ENCODE measurements at places on chromosomes 13 and 19.

DNA sequence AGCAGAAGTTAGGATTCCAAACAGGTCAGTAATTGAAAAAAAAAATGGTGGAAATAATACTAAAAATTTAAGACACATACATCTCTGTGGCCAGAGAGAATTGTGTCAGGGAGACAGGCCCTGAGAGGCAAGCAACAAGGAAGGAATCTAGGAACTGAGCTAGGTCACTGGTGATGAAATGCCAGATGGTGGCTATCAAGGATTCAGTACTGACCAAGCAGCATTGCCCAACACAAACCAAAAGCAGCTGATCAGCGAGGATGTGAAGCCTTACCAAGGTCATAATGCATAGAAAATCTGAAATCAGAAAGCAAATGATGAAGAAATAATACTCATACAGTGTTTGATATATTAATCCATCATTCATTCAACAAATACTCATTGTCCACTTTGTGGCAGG, 905.0 kb downstream of the GPC5 start:
- no peak for DNase-seq

GRCh38 chr13:50285283-50285682, 270.0 kb downstream of the KCNRG start:
- DNase-seq: no peak

- DNase-seq: peak; percentile 39
These were observed 15.7 kb downstream of the ZNF808 start for GRCh38 chr19:52542984-52543664.

DNA sequence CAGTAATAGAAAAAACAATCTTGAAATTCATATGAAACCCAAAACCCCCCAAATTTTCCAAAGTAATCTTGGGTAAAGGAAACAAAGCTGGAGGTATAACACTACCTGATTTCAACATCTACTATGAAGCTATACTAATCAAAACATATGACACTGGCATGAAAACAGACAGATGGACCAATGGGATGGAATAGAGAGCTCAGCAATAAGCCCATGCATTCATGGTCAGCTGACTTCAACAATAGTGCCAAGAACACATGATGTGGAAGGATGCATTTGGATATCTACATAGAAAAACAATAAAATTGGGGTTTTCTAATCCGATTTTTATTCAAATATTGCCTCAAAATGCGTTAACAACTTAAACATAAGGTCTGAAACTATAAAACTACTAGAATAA, 32.2 kb upstream of the ZNF766 start:
- no peak for DNase-seq

- peak; percentile 11 for DNase-seq
These were observed at the start of gene F10 for GRCh38 chr13:113122550-113123225. TSS of gene F10 (plus strand) at chr13:113122799. CDS start at chr13:113122856, 57 bp downstream.

DNA sequence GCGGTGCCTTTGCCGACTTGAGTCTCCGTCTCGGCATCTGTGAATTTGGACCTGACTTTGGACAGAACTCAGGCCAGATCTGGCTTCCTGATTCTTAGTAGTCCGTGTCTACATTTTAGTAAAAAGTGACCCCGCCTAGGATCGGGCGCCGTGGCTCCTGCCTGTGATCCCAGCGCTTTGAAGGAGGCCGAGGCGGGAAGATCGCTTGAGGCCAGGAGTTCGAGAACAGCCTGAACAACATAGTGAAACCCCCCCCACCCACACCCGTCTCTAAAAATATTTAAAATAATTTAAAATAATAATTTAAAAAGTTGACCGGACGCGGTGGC, 849 bp upstream of the TCF3 start:
- no peak for DNase-seq

GRCh38 chr19:48454150-48454730, 1.1 kb upstream of the KCNJ14 start:
- DNase-seq: no peak

DNA sequence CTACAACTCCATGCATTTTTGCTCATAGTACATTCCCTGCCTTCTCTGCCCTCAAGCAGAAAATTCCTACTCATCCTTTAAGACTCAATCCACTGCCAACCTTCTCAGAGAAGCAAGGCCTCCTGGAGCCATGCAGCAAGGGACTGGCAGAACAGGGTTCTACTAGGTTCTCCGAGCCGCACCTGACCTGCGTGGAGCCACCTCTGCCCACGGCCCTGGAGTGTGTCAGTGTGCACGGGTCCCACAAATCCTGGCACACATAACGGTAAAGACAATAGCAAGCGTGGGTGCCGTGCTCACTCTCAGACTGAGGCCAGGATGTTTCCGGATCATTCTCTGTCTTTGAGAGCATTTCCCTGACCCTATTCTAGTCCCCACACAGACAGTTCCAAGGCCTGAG, 30.0 kb downstream of the SOX1 start:
- DNase-seq: no peak

DNA sequence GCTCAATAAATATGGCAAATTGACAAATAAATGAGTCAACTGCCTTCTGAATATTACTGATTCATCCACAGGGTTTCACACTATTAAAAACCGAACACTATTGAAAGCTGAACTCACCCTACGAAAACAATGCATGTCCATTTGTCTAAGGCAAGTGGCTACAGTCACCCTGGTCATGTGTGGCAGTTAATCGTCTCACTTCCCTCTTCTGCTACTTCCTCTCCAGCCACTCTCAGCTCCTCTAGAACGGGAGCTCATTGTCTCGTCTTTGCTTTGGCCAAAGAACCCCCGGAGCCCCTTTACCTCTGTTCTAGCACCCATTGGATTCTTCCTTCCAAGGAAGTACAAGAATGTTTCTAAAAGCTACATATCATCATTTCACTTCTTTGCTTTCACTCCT, 74.4 kb upstream of the ZNF599 start:
- no peak for DNase-seq

DNA sequence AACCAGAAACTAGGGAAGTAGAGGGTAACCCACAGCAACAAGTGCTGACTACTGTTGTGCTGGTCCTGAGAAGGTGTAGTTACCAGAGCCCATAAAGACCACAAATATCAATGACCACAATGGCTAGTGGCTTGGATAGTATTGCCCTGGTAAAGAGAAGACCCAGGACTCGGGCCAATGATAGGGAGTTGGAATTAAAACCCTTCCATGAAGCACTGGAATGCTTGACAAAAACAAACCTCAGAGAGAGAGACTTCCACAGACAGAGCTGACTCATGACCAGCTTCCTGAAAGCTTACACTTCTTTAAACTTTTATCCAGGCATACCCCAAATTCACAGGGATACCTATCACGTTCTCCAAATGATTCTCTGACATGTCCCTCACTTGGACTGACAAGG, 60.5 kb downstream of the WDR87 start:
- no peak for DNase-seq

- DNase-seq: no peak
These were observed 38.6 kb upstream of the FBXL3 start for GRCh38 chr13:77065461-77066147.

- no peak for DNase-seq
These were observed 88.0 kb downstream of the ABCC4 start for GRCh38 chr13:95212983-95213850.
